ENCODE measurements at places on chromosomes 3 and 15.

DNA sequence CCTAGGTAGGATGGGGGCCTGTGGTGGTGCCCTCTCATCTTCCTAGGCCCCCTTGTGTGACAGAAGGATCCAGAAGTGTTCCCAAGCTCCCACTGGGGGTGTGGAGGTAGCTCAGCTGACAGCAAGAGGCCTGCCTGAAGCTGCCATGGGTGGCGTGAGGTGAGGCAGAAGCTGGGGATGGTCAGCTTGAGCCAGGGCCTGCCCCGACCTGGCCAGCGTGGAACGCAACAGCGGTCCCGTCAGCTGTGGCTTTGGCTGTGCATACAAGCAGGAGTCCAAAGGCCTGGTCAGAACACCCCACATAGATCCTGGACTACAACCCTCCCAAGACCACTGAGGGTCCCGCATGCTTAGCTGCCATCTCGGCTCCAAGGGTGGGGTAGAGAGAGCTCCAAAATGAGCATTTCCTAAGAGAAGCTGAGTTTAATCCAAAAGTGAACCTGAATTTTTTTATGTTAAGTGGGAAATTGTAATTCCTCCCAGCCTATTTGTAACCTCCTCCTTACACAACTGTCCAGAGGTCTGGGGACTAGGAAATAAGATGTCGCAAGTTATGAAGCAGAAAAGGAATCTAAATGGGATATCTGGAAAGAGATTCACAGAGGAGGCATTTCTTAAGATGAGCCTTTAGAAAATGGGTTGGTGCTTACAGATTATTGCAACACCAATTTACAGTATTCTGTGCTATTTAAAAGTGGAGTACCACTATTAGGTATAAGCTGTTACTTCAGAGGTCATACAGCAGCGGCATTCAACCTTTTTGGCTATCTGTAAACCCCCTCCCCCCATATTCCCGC is 9.9 kb upstream of the PLA2G4D start:
- DNase-seq = no peak

- no peak for DNase-seq
These were observed 75.1 kb downstream of the FOXB1 start for GRCh38 chr15:60079210-60079609.

DNA sequence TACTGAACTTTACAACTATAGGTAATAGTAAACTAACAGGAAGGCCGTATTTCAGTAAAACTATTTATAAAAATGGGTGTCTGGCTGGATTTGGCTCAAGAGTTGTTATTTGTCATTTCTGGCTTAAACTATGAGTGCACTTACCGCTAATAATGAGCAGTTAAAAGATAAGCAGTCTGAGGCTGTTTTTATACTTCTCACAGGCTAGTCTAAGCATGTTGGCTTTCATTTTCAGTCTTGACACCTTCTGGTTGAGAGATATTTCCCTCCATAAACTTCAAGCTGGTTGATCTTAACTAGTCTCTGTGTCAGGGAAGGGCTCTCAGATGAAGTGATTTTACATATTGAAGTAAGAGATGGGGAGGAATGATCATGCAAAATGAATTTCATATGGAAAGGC is 96.1 kb downstream of the RSRC1 start:
- DNase-seq = no peak

GRCh38 chr3:153970741-153971347 is 150.3 kb upstream of the ARHGEF26 start:
- DNase-seq = no peak

GRCh38 chr3:139527265-139527664 is 12.3 kb downstream of the RBP1 start:
- no peak for DNase-seq

- DNase-seq = no peak
These were observed 28.9 kb upstream of the SNRPA1 start for GRCh38 chr15:101323793-101324523.

DNA sequence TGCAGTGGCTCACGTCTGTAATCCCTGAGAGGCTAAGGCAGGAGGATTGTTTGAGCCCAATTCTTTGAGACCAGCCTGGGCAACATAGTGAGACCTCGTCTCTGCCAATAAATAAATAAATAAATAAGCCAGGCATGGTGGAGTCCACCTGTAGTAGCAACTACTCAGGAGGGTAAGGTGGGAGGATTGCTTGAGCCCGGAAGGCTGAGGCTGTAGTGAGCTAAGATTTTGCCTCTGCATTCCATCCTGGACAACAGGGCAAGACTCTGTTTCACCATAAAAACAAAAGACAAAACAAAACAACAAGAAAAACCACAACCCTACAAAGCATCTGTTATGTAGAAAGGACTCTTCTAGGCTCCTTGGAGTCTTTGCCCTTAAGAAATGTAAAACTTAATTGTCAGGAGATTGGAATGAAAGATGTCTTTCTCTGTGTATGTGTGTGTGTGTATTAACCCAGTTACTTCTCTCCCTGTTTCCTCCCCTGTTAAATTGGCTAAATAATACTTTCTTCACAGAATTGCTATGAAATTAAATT is 9.5 kb downstream of the NECTIN3 start:
- DNase-seq = no peak

DNA sequence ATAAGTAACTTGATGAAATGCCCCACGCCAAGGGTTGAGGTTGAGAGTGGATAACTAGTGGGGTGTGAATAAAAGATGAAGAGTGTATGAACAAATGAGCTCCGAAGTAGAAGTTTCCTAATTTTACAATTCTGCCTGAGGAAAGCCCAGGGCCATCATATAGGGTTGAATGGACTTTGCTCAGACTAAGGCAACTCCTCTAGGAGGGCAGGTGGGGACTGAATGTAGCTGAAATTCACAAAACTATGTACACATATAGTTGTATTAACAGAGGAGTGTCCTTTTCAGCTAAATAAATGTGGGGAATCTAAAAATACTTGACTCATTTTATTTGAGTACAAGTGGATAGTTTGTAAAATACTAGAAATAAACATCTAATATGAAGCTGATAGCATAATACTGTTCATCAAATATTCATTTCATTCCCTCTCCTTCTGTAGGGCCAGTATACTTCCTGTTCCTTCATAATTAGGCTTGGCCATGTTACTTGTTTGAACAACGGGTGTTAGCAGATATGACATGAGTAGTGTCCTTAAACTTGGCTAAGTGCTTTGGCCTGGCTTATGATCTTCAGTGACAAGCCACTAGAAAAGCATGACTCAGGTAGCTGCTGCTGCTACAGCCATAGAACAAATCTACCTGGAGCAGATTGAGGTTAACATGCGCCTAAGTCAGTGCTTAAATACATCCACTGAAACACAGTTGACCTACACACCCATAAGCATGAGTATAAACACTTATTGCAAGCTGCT is 26.5 kb downstream of the PLSCR1 start:
- no peak for DNase-seq

DNA sequence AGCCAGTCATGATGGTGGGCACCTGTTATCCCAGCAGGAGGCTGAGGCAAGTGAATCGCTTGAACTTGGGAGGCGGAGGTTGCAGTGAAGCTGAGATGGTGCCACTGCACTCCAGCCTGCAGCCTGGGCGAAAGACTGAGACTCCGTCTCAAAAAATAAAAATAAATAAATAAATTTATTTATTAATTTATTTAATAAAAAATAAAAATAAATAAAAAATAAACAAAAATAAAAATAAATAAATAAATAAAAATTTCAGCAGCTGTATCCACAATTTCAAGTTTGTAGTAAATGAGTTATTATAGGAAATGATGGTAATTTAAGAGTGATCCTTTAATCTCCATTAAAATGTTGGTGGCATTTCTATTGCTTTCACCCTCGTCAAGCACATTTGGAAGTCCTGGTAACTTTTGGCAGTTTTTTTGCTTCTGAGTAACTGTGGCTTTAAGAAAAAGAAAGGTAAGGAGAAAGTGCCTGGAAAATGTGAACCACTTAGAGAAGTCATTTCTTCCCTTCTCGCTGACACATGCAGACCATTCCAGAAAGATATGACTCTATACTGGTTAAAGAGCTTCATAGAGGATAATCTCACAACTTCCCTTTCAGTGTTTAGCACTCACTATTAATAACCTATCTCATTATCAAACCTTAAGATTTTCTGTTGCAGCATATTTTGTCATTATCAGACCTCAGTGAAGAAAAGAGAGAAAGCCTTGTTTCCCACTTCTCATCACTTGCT is 296.6 kb downstream of the TIGIT start:
- no peak for DNase-seq

DNA sequence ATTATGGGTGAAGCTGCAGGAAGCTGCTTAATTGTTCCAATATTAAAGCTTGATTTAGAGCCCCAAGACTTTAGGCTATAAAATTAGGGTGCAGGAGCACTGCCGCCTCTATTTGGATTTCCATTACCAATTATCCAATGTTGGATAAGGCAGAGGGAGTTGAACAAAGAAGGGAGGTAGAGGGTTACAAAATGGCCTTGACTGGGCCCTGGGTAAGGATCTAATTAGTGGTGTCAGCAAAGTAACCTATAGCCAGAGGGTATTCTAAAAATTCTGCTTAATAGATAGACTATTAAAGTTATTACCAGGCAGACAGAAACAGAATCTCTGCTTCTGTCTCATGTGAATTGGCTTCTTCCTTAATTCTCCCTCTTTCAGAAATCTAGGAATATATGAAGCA is 50.3 kb upstream of the DPPA4 start:
- DNase-seq = no peak

DNA sequence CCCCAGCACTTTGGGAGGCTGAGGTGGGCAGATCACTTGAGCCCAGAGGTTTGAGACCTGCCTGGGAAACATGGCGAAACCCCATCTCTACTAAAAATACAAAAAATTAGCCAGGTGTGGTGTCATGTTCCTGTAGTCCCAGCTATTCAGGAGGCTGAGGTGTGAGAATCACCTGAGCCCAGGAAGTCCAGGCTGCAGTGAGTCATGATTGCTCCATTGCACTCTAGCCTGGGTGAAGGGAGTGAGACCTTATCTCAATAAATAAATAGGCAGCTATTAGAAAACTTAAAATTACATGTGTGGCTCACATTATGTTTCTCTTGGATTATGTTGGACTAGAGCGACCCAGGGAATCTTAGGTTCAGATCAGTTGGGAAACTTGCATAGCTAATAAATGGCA is 69.7 kb downstream of the RPLP1 start:
- no peak for DNase-seq

DNA sequence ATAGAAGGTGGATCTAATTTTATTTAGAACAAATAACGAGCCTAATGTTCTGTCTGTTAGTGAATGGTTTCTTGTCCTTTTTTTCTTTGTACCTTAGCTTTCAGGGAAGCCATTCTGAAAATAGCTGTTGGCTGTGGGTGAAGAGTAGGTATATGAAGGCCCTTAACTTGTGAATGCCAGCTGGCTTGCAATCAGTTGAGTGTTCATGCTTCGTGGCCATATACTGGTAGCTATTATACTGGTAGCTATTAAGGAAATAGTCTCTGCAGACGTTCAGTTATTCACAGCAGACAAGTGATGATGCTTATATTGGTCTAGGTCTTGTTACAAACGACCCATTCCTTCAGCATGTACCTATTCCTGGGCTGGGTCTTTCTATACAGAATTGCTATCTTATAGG is 18.8 kb downstream of the TRIM71 start:
- DNase-seq = no peak

- DNase-seq = no peak
These were observed 91.1 kb downstream of the MEIS2 start for GRCh38 chr15:37009288-37009687.

- peak; percentile 46 for DNase-seq
These were observed 66.9 kb upstream of the PRR23C start for GRCh38 chr3:139111392-139112229.

- no peak for DNase-seq
These were observed 590.2 kb downstream of the RBMS3 start for GRCh38 chr3:29871087-29871486.

GRCh38 chr15:71889947-71890346 is 79.6 kb downstream of the NR2E3 start:
- DNase-seq = no peak

GRCh38 chr3:118110211-118110610 is 924.4 kb downstream of the IGSF11 start:
- no peak for DNase-seq

- no peak for DNase-seq
These were observed 24.9 kb upstream of the ZNF710 start for GRCh38 chr15:89976246-89976600.

DNA sequence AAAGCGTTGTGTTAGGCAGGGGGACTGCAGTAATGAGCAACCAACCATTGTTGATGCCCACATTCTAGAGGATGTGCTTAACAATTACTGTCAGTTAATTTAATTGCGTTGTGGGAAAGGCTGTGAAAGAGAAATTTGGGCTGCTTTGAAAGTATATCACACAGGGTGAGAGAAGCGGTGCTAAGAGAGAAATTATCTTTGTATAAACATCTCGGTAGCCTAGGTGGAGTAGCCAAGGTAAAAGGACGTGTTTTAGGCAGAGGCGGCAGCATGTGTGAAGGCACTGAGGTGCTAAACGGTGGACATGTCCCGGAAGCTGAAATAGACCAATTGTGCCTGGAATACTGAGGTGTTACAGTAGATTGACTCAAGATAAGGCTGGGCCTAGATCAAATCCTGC is 71.9 kb downstream of the UBE2E2 start:
- DNase-seq = no peak

DNA sequence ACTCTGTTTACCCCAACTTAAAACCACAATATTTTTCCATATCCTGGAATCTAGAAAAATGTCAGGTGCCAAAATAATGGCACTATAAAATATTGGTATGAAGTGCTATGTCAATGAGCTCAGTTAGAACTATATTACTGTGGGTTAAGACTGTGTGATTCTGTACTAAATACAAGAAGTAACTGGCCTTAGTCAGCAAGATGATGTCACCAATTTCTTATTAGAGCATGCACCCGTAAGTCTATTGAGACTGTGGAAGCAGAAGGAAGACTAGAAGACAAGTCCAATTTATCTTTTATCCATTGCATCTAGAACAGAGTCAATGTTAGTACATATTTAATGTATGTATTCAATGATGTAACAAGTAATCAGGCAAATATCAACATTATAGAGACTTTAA is 25.0 kb downstream of the LRRC58 start:
- DNase-seq = no peak

DNA sequence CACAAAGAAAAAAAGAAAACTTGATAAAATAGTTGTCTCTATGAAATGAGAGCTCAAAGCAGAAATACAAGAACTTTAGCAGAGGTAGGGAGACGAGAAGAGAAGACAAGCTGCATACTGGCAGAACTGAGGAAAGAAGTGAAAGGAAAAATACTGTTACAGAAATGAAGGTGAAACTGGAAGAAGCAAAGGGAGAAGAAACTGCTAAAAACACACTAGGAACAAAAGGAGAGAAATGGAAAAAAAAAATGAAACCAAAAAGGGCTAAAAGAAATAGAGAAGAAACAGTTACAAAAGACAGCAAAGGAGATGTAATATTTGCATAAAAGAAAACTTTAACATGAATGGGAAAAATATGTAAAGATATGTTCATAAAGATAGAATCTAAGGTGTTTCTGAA is 27.3 kb upstream of the ANPEP start:
- no peak for DNase-seq

DNA sequence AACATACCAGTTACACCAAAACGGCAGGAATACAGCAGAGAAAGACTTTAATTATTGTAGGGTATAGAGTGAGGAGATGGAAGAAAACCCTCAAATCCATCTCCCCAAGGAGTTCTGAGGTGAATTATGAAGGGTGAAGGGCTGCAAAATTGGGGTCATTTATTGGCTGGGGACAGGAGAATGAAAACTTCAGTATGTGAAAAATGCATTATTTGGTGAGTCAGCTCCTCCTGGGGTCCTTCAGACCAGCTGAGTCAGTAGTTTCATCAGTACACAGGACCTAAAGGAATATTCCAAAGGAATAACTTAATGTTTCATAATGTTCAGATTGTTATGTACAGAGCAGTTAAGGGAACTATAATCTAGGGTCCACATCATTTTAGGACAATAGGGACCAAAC is 566.0 kb downstream of the GBE1 start:
- DNase-seq = no peak

- no peak for DNase-seq
These were observed 71.3 kb upstream of the GAP43 start for GRCh38 chr3:115552007-115552406.

Data from NCI-H526 treated with DMSO at 0.1 percent for 48 hours (cell line).